Right lobe of liver (tissue), 6 donors: ENCODE measurements at places on chromosomes 12 and 14.

- DNase-seq = no peak
Measured at GRCh38 chr14:54928216-54928615, 25.6 kb upstream of the GCH1 start.

DNA sequence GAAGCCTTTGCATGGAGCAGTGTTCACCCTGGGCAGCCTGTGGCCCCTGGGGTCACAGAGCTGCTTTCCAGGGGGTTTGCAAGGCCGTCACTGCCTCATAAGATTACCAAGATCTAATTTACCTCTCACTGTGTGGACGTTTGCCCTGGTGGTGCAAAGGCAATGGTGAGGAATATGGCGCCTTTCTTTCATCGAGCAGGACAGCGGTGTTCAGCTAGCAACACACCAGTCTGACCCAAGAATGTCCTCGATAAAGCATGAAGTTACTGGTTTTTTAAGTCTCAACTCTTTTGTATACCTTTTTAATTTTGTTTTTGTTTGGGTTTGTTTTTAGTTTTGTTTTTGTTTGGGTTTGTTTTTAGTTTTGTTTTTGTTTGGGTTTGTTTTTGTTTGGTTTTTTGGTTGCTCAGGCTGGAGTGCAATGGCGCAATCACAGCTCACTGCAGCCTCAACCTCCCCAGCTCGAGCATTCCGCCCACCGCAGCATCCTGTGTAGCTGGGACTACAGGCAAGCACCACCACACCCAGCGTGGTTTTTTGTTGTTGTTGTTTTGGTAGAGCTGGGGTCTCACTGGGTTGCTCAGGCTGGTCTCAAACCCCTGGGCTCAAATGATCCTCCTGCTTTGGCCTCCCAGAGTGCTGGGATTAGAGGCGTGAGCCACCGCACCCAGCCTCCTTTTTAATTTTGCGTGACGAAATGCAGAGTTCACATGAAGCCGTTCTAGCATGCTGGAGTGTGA, 57.9 kb downstream of the PPP2R5C start:
- no peak for DNase-seq

- DNase-seq = no peak
Measured at GRCh38 chr12:29943683-29944082, 159.9 kb upstream of the TMTC1 start.

DNA sequence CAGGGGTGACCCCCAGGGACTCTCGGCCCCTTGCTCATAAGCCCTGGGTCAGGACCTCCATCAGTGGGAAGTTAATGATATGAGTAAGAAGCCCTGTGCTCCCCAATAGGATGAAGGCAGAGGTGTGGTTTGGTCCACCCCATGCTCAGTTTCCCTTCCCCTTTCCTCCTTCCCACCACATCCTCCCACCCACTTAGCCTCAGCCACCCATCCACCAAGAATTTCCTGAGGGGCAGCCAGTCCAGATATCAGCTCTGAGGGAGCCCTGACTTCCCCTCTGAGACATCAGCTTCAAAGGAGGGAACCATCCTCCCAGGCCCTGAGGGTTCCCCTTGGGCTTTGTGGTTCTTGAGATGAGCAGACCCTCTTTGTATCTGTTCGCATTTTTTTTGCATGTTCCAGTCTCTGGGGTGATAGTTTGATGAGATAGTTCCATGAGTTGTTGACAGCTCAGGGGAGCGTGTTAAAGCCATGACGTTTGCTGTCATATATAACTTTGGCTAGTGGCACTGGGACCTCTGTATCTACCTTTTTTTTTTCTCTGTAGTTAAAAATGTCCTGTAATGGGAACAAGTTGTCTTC, 71.2 kb downstream of the LGMN start:
- peak; percentile 34 for DNase-seq
